Posterior vena cava (tissue), 2 donors: ENCODE measurements at places on chromosomes 6 and 20. TPM values are rescaled to one million over a fixed set of nuclear protein-coding genes. Genes with fewer than 3 reads are reported as not detected.

The FOXA2 gene
- not detected for total RNA-seq

The SDCBP2 gene
- total RNA-seq, result 5.4 TPM

DNA sequence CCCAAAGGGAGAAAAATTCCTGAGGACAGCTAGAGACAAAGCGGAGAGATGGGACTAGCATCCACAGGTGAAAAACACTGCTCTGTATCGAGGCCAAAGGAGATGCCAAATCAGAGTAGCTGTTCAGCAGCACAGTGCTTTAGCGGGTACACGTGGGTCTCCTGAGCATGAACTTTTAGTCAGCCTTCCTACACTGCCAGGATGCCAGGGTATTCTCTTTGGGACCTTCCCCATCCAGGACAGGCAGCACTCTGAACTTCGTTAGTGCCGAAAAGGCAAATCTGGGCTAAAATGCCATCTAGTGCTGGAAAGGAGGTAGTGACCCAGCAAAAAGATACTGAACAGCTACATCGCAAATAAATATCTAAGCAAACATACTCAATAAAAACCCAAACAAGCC, 64.9 kb downstream of the C6orf58 start:
- DNase-seq, result no peak

DNA sequence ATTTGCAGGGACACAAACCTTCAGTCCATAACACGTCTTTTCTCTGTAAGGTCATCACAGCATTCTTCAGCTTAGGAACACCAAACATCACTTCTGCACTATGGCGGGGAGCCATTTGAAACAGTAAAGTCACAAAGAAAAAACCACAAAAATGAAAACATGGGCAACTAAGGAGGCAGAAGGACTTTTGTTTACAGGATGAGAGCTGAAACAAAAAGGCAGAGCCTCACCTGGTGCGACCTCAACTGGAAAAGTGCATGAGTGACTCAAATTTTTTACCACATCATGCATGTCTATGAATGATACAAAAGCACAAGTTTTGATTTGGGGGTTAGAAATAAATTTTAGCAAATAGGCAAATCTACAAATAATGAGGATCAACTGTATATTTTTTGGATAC, 68.2 kb upstream of the TNFAIP3 start:
- DNase-seq, result no peak

GRCh38 chr20:52003415-52003814, 188.2 kb downstream of the ZFP64 start:
- no peak for DNase-seq

GRCh38 chr6:108627692-108628550, 67.2 kb downstream of the FOXO3 start:
- DNase-seq, result no peak
